ENCODE measurements at places on chromosomes 16 and 17. TPM values are rescaled to one million over a fixed set of nuclear protein-coding genes. Genes with fewer than 3 reads are reported as not detected.

TLK2 gene
- 64.3 TPM for total RNA-seq

MMP2 gene
- total RNA-seq = 0.84 TPM

DNA sequence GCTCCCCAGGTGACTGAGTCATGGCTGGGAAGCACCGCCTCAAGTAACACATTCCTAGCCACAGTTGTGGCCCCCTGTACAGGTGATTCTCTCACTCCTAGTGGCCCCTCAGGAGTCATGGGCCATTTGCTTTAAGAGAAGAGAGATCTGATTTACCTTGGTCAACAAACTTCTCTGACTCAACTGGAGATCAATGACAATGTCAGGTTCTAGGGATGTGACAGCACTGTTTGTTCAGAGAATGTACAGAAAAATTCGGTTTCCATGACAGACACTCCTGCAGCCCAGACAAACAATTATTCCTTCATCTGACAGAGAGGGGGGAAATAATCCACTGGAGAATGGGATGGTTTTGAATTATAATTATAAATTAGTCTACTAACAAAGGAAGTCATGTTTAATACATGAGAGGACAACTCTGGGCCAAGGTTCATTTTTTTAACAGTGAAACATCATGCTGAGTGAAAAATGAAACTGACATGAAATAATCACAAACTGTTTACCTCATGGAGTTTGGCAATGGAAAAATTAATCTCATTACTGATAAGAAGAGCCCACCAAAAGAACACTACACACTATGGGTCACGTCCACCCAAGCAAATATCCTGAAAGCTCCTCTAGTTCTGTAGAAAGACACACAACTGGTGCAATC is 9.7 kb downstream of the ERN1 start:
- DNase-seq = no peak

DNA sequence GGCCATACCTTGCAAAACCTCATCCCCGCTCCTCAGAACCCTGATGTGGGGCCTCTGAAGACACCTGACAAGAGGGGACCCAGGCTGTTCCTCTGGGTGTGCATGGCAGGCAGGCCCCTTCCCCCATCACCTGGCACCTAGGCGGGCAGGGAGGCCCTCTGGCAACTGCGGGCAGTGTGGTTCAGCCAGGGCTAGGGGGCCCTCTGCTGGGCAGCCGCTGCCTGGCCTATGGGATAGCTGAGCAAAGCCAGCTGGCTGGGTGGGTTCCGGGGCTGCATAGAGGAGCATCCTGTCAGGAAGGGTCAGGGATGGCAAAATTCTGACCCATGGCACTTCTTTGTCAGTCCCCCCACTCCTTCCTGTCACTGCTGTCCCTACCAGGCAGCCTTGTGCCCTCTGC is 228.7 kb upstream of the ASIC2 start:
- DNase-seq = no peak

DNA sequence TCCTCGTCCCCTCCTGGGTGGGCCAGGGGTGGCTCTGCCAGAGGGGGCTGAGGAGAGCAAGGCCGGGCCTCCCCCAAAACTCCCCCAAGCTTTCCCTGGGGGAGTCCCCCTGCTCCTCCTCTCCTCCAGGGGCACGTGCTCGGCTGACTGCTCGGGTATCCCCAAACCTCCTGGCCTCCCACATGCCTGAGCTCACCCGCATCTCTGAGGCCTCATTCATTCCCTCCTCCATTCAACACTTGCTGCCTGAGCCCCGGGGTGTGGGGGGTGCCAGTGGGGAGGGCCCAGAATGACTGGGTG is 83.1 kb downstream of the RTN4RL1 start:
- DNase-seq = no peak

DNA sequence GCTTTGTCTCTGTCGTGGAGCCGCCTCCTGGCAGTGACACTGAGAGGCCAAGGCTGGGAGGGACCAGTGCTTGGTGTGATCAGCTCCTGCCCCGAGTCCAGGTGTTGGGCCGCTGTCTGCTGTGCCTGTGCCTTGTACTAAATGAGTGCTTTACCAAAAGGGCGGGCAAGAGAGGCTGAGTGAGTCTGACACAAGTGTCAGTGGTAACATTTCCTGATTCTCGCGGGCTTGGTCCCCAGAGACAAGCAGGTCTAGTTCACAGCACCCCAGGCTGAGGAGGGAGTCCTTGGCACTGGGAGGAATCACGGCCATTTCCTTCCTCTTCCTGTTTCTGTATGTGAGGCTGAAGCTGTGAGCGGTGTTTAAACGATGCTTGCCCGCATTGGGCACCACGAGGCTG is 30.2 kb downstream of the PLD6 start:
- DNase-seq = peak; percentile 49

DNA sequence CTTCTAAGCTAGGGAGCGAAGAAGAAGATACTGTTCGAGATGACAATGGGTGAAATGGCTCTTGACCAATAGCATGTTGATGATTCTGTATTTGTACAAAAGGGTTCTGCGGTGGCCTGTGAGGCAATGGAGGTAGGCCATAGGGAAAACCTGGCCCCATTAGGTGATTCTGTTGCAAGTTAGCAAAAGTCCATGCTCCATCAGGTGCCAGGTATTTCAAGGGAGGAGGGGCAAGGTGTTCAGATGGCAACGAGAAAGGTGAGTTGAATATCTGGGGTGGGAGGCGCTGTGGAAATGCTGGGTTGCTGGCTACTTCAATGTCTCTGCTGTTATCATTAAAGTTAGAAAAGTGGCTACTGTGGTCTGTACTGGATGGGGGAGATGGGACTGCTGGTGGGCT is 62.8 kb downstream of the CACNG1 start:
- no peak for DNase-seq
